Stimulated activated CD8-positive, alpha-beta memory T cell treated with anti-CD3 and anti-CD28 coated beads, Interleukin-7, amount 100 ng/mL, for 24 hours (primary cell): ENCODE measurements at places on chromosomes 5 and 9.

DNA sequence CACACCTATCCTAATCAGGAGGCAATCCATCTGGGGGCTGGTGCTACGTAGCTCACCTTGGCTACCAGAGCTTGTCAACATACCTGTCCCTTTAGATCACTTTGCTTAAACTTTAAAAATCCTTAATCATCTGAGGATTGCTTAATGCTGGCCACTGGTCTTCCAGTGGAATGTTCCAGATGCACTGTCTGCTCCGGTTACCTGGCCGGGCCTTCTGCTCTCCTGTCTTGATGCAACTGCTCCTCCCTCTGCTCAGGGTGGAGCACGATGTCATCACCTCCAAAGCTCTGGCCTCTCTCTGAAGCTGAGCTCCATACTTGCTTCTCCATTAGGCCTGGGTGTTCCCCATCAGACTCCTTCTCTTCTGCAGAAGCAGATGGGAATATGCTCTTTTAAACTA, 106.5 kb upstream of the OTULINL start:
- no peak for DNase-seq

DNA sequence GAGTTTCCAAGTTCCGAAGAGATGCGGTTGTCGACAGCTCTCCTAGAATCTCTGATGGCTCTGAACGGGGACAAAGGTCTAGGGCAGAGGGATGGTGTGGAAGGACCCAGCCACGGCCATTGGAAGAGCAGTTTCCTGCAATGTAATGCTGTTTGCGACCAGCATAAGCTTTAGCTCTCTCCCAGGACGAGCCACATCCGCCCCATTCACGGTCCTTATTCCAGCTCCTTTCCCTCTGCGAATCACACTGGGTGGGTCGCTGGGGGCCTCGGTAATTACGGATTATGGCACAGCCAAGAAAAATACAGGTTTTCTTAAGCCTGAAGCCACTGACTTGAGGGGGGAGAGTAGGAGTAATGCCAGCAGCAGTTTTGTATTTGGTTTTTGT, 22.7 kb downstream of the ANXA2R start:
- no peak for DNase-seq

- no peak for DNase-seq
Measured at GRCh38 chr5:93800988-93801811, 59.8 kb upstream of the POU5F2 start.

DNA sequence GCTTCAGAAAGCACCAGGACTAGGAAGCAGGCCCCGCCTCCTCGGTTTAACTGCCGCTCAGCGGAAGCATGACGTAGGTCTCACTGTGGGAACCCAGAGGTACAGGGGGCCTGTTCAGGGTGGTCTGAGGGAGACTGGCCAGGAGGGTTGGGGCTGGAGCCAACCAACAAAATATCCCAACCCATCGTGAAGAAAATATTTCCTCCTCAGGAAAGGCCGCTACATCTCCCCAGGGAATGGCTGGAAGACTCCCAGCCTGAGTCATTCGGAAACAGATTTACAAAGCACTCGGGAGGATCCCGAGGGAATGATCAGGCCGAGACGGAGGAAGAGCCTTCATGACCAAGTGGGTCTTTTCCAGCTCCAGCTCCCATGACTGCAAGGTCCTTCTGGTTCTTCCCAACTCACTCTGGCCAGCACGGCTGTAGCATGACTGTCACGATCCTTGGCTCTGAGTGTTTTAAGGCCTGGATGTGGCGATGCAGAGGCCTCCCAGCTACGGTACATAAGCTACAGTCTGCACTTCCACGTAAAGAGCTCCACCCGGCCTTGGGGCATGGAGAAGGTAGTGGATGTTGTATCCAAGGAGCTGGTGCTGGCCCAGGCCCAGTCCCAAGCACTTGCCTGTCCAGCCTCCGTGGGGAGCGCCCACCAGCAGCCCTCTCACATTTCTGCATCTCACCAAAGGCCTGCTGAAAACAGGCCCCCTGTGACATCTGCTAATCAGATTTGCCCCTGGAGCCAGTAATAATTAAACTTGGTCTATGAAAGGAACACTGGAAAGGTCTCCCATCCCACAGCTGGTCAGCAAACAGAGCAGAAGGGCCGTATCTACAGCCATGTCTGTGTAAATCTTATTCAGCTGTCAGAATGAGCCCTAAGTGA, 100.6 kb downstream of the LHFPL2 start:
- no peak for DNase-seq

DNA sequence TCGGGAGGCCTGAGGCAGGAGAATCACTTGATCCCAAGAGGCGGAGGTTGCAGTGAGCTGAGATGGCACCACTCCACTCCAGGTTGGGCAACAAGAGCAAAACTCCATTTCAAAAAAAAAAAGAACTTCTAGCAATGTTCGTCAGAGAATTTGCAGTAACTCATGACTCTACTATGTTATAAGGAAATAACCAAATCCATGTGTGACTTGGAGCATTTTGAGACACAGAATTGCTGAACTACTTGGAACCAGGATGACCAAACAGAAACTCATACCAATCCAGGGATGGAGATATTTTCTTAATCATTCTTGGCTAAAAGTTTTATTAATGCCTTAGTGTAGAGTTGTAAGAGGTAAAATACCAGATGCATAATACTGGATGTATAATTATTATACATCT, 99.9 kb upstream of the BNC2 start:
- DNase-seq: no peak
